ENCODE measurements at places on chromosomes 16 and 17. TPM values are rescaled to one million over a fixed set of nuclear protein-coding genes. Genes with fewer than 3 reads are reported as not detected.

Gene SPECC1
- 108 TPM for total RNA-seq

GRCh38 chr16:78962457-78962929 lies 638.0 kb downstream of the MAF start:
- no peak for DNase-seq

Gene MT3
- total RNA-seq: not detected

Gene LHX1
- total RNA-seq: 4.0 TPM

Gene LRRC37B
- total RNA-seq: 24.0 TPM

Data from Caki2 (cell line).